ENCODE measurements at places on chromosomes 2 and 18.

GRCh38 chr18:24234850-24235418, 96.1 kb downstream of the CABYR start:
- no peak for DNase-seq

- no peak for DNase-seq
These were observed 51.0 kb upstream of the ACTR3 start for GRCh38 chr2:113838744-113839444.

DNA sequence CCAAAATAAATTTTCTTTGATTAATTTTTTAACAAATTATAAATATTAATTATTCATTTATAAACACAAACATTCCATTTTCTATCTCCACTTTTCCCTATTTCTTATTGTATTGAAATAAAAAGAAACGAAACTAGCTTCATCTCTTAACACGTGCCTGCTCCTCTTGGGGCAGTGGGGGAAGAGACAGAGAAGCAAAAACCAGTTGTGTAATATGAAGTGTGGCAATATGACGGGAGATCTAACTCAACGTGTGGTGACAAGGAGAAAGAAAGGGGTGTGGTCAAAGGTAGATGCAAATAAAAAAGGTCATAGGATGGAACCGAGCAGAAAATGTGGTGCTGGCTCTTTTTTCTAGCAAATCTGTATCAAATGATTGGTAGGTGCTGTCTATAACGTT, 106.9 kb upstream of the SLC8A1 start:
- no peak for DNase-seq

- no peak for DNase-seq
These were observed 223.9 kb downstream of the LDLRAD4 start for GRCh38 chr18:13442451-13442850.

Data from fibroblast of skin of left biceps (primary cell).